ENCODE measurements at places on chromosomes 4 and X. TPM values are rescaled to one million over a fixed set of nuclear protein-coding genes. Genes with fewer than 3 reads are reported as not detected.
A peak's percentile ranks its signal among the peaks of the same experiment; 100 is the strongest.

GRCh38 chrX:126064901-126065541, 101.1 kb downstream of the DCAF12L2 start:
- DNase-seq: no peak

GRCh38 chrX:96455078-96455477, 229.6 kb upstream of the DIAPH2 start:
- no peak for DNase-seq

DNA sequence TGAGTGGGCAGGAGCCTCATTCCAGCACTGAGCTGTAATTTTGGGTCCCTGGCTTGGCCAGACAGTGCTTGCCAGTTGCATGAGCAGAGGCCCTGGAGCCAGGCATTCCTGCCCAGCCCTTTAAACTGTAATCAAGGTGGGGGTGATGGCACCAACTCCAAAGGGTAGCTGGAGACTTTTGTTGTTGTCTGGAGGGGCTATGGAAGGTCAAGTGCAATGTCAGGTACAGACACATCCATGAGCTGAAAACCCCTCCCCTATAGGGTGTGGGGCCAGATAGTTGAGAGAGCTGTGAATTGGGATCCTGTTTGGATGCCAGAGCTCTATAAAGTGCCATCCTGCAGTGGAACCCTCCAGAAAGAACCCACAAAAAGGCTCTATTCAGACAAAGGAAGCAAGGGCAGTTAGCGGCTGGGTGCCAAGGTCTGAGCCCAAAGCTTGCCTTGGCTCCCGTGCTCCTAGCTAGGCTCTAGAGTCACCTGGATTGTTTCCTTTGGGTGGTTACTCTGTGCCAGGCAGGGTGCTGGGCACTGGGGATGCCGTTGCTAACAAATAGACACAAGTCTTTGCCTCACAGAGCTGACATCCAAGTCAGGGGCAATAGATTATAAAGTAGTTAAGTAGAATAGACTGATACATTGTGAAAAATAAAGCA, 163.0 kb downstream of the EFNB1 start:
- no peak for DNase-seq

The ADH7 gene
- total RNA-seq: 1.3 TPM

DNA sequence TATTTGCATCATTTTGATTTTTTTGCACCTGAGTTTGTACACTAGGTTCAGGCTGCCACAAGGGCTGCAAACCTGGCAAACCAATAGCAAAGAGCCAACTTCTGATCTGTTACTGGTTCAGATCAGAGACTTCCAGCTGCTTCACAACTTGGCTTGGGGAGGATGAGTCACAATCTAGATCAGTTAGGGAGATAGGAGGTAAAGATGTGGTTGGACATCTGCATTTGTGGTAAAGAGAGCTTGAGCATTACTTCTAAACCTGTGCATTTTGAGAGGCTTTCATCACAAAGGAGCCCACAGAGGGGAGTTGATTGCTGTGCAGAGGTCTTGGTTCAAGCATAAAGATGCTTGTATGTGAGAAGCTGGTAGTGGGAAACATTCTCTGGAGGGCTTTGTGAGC, 34.5 kb downstream of the LINC00632 start:
- no peak for DNase-seq

GRCh38 chrX:25872786-25873185, 265.4 kb upstream of the MAGEB18 start:
- DNase-seq: no peak

DNA sequence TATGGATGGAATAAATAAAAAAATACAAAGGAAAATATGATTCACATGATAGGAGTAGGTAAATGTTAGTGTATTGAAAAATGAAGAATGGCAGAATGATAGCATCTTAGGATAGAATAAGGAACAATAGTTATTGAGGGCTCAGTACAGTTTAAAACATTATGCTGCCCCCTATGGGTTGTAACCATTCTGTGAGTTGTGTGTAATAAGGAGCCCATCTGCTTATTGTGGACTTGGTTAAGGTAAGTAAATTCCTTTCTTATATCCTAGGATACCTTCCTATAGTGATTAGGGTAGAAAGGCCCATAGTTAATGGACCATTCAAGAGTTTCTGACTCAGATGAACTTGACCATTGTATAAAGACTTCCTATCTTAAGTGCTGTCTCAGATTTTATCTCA, 195.8 kb downstream of the PDHA2 start:
- DNase-seq: no peak

The ACOT9 gene
- 28.3 TPM for total RNA-seq

DNA sequence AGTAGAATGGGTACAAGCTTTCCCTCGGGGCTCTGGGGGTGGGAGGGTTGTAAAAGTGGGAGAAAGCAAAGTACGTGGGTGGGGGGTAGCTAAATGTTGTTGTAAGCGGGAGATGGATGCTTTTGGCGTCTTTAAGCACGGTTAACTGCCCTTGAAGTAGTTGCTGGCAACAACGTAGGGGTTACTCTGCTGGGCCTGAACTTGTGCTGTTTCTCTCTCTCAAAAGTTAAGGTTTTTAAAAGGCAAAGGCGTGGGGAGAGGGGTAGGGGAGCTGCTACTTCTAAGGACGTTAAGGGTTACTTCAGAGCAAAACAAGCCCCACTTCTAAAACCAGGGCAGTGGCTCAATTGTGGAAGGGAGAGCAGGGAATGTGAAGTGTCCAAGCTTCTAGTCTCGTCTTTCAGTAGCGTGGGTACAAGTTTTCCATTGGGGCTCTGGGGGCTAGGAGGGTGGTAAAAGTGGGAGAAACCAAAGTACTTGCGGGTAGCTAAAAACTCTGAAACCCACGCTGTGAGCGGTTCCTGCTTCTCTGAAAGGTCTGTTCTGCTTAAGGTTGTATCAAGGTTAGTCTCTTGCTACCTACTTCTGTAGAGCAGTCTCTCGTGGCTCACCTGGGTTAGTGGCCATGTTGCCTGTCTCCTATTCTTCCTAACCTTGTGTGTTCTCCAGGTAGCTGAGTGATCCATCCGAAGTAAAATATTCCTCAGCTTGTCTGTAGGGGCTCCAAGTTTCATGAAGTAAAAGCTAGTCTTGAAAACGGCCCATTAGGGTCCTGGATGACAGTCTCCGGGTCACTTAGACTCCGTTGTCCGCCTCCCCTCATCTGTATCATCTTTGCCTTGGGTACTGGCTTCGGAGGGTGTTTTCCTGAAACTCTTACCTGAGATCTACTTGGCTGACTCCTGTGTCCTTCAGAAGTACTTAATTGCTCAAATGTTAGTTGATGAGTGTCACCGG, 1.7 kb upstream of the WDR1 start:
- DNase-seq: no peak

- DNase-seq: peak; percentile 34
Measured at GRCh38 chrX:123489011-123489410, 243.8 kb downstream of the THOC2 start.

GRCh38 chrX:154596290-154596929, 11.5 kb downstream of the CTAG1A start:
- DNase-seq: peak; percentile 11

The MAGEB1 gene
- not detected for total RNA-seq

DNA sequence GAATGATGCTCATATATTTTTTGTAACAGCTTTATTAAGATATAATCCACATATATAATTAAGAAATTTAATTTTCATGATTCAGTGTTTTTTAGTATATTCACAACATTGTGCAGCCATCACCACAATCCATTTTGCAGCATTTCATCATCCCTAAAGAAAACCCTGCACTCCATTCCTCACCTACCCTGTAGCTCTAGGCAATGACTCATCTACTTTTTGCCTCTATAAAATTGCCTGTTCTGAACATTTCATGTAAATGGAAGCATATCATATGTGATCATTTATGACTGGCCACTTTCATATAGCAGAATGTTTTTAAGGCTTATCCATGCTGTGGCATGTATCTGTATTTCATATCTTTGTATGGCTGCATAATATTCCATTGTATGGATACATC, 339.9 kb downstream of the MAPK10 start:
- DNase-seq: no peak

DNA sequence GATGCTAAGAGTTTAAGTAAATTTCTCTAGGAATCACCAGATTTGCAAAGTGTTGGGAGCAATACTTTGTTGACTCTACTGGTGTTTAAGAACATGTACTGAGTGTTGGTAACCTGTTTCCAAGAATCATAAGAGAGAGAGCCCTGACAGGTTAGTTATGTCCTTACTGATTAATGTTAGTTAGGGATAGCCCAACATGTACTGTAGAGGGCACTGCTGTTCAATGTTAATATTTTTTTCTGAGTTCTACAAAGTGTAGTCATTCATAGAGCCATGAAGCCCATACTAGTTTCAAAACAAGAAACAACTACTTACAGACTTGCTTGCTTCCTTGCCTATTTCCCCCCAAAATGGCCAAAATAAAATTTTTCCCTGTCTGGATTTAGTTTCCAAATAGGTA, 11.9 kb downstream of the TMPRSS11D start:
- peak; percentile 11 for DNase-seq

DNA sequence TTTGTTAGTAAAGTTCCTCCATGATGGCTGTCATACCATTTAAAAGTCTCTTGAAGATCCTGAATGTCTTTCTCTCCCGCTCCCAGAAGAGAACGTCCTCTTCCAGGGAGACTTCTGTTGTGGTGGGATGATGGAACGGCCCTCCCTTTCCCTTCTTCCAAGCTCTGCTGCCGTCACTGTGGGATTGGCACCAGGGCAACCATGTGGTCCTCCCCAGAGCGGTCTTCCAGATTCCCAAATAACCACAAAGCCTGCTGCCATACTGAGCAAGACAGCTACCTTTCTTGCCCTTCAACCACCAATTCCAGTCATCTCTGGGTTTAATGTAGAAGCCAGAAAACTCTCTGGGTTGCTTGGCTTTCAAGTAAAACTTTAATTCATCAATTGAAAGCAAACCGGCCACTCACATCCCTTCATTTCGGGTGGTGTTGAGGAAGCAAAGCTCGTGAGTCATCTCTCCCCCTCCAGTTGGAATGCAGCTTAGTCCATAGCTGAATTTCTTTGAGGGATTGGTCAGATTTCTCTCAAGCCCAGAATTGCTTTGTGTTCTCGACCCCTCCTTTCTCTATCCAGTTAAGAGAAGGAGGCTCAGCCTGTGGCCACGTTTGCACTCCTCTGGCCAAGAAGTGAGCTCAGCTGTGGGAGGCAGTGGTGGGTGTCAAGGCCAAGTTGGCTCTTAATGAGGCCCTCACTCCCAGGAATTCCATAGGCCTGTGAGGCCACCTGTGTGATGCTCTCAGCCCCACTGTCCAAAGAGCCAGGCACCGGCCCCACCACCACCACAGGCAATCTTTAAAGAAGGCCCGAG, 36.9 kb downstream of the FHDC1 start:
- DNase-seq: peak; percentile 88

- DNase-seq: no peak
Measured at GRCh38 chr4:178937130-178937529, 1494.9 kb upstream of the AGA start.

GRCh38 chr4:99811850-99812249, 4.8 kb upstream of the DAPP1 start:
- no peak for DNase-seq

DNA sequence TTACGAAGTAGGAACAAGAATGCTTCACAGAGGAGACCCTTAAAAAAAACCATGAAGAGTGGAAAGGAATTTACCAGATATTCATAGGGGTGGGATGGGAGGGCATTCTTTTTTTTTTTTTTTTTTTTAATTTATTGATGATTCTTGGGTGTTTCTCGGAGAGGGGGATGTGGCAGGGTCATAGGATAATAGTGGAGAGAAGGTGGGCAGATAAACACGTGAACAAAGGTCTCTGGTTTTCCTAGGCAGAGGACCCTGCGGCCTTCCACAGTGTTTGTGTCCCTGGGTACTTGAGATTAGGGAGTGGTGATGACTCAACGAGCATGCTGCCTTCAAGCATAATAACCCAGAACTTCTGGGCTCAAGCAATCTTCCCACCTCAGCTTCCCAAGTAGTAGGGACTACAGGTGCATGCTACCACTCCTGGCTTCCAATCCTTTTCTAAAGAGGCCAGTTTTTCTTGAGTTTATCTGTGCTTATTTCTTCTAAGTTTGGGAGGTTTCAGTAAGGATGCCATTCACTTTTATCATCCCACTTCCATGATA, 65.9 kb upstream of the OGT start:
- no peak for DNase-seq

The DGKQ gene
- 4.8 TPM for total RNA-seq

GRCh38 chr4:16597845-16598596, 300.4 kb downstream of the LDB2 start:
- DNase-seq: peak; percentile 11

DNA sequence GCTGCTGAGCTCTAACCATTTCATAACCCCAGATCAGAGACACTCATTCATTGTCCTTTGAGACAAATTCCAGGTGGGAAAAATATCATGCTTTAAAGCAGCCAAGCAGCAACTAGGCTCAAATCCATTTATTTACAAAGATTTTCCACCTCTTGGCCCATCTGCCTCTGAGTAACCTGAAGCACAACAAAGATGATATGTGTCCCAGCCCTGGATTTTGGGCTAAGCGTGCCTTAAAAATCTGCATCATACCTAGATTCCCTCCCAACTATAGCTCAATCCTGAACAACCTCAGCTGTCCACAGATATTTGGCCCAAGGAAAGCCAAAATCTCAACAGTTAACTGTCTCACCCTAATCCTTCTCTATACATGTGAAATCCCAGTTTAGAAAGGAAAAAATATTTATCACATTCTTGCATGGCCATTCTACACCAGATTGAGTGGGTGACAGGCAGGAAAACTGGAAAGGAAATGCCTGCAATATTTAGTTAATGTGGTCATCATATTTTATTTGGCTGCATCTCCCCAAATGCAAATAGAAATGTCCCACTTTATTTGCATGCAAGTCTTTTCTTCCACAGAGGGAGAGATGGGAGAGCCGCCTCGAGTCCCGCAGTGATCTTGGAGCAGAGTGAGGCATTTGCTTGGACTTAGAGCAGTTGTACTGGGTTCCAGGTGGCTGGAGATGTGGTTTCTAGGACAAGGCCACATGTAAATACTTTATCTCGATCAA, 146.4 kb upstream of the EOLA2 start:
- DNase-seq: peak; percentile 23

- DNase-seq: no peak
Measured at GRCh38 chr4:186471441-186471840, 83.9 kb downstream of the MTNR1A start.

GRCh38 chrX:21457718-21458117, 83.5 kb downstream of the CNKSR2 start:
- DNase-seq: no peak

- no peak for DNase-seq
Measured at GRCh38 chrX:39941332-39941920, 156.3 kb downstream of the BCOR start.

GRCh38 chr4:128565565-128566186, 243.8 kb upstream of the JADE1 start:
- no peak for DNase-seq

DNA sequence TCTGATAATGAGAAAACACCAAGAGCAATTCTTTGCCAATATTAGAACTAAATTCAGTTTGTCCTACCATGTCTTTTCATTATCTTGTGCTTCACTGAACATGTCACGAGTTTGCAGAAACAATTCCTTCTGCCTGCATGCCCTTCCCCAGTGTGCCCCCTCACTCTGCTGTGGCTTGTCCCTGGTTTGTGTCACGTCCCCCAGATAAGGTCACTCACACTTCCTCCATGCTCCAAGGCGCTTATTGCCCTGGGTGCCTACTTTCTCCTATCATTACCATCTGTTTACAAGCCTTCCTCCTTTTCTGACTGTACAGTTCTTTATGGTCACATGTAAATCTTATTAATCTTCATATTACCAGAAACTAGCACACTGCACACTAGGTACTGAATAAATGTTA, 394.1 kb downstream of the KCNIP4 start:
- DNase-seq: no peak

The PSMD10 gene
- total RNA-seq: 47.9 TPM

GRCh38 chr4:149264093-149264733, 551.4 kb downstream of the IQCM start:
- no peak for DNase-seq
